NCI-H446 treated with DMSO at 0.1 percent for 48 hours (cell line): ENCODE measurements at places on chromosomes 16 and 17.

GRCh38 chr17:8916466-8916865 is 49.0 kb upstream of the PIK3R6 start:
- DNase-seq, result no peak

DNA sequence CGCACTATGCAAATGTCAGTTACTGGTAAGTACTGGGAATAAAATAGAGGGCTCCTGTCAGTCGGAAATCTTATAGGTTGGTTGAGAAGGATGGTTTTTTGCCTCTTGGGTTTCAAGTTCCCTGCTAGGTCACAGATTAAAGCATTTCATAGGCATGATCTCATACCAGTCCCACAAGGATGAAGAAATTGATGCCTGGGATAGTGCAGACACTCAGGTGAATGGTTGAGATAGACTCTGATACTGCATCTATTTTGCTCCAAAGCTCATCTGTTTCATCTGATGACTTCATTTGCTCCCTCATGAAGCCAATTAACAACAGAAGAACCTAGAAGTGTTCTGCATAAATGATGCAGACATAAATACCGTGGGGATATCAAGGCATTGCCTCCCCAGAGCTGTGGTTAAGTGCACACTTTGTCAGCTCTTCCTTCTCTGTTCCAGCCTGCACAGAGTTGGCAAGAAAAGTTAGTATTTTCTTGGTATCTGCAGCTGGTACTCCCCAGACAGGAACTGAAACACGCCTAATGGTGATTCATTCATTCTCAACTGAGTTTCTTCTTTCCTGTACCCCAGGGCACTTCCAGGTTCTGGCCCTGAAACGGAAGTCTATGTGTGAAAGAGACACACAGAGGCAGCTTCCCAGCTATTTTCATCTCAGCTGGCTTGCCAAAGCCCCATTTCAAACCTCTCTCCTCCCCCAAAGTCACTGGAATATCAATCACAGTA is 418.3 kb upstream of the SALL1 start:
- no peak for DNase-seq

DNA sequence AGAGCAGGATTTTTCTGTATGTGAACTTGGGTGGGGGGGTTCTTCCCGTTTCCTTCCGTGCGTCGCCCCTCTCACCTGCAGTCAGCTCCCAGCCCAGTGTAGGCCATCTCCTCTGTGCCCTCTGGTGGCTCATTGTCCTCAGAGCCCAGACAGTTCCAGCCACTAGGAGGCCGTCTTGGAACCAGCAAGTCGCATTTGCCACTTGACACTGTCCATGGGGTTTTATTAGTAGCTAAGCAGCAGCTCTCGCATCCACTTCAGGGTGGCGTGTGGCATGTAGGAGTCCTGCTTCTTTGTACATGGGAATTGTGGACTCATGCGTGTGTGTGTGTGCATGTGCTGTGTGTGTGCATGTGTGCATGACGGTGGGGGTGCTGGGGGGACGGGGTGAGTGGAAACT is 74.0 kb downstream of the SEC14L1 start:
- DNase-seq, result no peak

- no peak for DNase-seq
Observed at GRCh38 chr17:44865931-44866330, 18.2 kb downstream of the HIGD1B start.

- DNase-seq, result no peak
Observed at GRCh38 chr17:2302778-2303203, 794 bp downstream of the SMG6 start.

GRCh38 chr17:1134634-1135324 is 45.0 kb downstream of the ABR start:
- no peak for DNase-seq

- no peak for DNase-seq
Observed at GRCh38 chr17:2796164-2797125, at the start of gene RAP1GAP2. RAP1GAP2 (plus strand) TSS chr17:2796438; CDS start chr17:2796528, 90 bp downstream.

GRCh38 chr17:77286641-77287431 is 146.1 kb downstream of the SEC14L1 start:
- no peak for DNase-seq

- no peak for DNase-seq
Observed at GRCh38 chr17:9371019-9371418, 204.6 kb downstream of the STX8 start.

GRCh38 chr17:70168977-70169708 is at the start of gene KCNJ2:
KCNJ2 (plus strand) TSS chr17:70169532; CDS start chr17:70175040, 5,508 bp downstream.
- DNase-seq, result peak; percentile 86

- DNase-seq, result no peak
Observed at GRCh38 chr16:51875834-51876600, 670.9 kb downstream of the TOX3 start.

DNA sequence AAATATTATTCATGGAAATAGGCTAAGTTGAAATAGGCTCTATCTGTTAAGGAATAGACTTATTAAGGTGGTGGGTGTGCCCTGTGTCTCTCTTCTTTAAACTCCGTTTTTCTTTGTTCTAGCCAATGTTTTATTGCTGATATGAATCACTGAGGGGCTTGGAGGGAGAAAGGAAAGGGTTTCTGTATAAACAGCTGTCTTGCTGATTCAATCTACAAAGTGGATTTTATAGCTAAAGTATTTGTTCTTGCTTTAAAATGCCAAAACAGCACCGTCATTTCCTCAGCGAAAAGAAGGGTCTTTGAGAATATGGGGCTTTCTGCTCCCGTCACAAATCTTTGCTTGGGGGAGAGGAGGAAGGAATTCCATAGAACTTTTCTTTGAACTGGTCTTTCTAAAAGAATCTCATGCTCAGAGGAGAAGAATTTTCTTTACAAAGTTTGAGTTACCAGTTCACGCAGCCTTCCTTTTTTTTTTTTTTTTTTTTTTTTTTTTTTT is 39.3 kb downstream of the MSI2 start:
- DNase-seq, result no peak

DNA sequence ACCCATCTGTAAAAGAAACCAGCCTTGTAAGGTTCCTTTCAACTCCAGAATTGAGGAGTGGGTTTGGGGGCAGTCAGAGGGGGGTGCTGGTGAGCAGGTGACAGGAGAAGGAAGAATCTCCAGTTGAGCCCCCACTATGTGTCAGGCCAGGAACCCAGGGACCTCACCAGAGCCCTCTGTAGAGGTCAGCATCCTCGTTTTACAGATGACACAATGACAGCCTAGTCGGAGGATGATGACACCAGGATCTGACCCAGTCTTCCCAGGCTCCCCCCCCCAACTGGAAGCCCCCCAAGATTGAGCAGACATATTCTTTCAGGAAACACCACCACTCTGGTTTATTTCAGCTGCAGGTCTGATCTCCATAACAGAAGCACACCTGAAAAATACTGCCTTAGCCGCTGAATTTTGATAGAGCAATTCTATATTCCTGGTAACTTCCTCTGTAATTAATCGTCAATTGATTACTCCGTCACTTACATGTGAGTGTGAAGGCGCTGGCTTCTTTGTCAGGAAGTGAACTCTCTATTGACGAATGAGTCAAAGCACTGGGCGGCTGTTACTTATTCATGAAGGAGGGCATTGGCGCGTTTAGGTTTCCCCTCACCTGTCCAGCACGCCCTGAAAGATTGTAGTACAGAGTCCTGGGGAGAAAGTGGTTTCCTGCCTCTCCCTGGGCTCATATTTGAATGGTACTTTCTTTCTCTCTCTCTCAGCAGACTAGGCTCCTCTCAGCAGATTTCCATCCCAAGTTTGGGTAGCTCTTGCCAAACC is 21.2 kb downstream of the SOCS3 start:
- DNase-seq, result no peak

DNA sequence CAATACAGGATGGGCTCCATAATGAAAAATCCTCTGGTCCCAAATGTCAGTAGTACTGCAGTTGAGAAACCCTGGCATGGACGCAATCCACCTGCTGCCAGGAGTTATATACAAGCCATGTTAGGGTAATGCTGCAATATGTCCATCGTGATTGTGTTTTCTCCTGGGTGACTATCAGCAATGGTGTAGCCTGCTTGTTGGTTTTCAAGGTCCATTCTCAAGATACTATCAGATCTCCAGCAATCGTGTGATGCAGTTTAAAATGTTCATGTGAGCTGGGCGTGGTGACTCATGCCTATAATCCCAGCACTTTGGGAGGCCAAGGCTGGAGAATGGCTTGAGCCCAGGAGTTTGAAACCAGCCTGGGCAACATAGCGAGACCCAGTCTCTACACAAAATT is 24.0 kb downstream of the ABCC1 start:
- no peak for DNase-seq

DNA sequence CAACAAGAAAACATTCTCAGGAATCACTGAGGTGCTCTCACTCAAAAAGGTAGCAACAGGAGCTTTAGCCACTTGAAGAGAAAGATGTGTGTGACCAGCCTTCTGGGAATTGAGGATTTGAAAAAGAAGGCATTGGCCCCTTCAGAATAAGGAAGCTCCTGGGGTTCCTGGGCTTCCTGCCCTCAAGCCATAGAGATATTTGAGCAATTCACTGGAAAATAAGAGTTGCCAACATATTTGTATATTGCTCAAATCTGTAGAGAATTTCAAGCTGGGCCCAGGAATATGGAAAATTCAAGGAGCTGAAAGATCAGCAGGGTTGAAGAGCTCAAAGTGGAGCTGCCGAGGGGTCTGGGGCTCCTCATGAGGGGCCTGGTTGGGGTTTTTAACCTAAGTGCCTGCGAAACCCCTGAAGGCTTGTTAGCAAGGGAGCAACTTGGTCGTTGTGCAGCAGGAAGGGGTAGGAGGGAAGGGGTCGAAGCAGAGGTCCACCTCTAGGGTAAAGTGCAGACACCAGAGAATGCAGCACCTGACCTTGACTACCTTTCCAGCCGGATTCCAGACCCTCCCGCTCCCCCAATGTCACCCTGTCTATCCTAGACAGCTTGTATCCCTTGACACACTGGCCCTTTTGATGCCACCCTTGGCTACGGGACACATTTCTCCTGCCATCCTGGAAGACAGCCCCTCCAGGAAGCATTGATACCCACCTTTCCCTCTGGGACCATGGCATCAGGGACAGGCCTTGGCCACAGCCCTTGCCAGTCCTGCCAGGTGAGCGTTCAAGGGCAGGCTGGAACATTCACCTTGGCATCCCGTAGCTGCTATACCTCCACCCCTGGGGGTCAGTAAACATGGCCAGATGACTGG is 67.6 kb upstream of the SREBF1 start:
- no peak for DNase-seq

- no peak for DNase-seq
Observed at GRCh38 chr17:28873839-28874238, 19.0 kb downstream of the ERAL1 start.

- DNase-seq, result no peak
Observed at GRCh38 chr17:17749025-17749772, 67.9 kb downstream of the RAI1 start.
